T-cell (primary cell): ENCODE measurements at places on chromosomes 3 and 15. TPM values are rescaled to one million over a fixed set of nuclear protein-coding genes. Genes with fewer than 3 reads are reported as not detected.

The TLR9 gene
- total RNA-seq = 2.5 TPM

The MOBP gene
- total RNA-seq = not detected

The VEPH1 gene
- 0.33 TPM for total RNA-seq

- H3K27me3 ChIP-seq = no peaks in the 10 kb centered on the region
- H3K27ac ChIP-seq = no peak overlapping the region
- H3K36me3 ChIP-seq = no peaks in the 10 kb centered on the region
These were observed 30.9 kb downstream of the DAG1 start for GRCh38 chr3:49500732-49501609.

GRCh38 chr15:99509686-99510461, 55.9 kb upstream of the MEF2A start:
- no peak for DNase-seq
- peaks cover 3% of the 10 kb centered on the region for H3K36me3 ChIP-seq
- H3K4me3 ChIP-seq = no peak overlapping the region
- H3K27me3 ChIP-seq = no peaks in the 10 kb centered on the region
- H3K27ac ChIP-seq = no peak overlapping the region

DNA sequence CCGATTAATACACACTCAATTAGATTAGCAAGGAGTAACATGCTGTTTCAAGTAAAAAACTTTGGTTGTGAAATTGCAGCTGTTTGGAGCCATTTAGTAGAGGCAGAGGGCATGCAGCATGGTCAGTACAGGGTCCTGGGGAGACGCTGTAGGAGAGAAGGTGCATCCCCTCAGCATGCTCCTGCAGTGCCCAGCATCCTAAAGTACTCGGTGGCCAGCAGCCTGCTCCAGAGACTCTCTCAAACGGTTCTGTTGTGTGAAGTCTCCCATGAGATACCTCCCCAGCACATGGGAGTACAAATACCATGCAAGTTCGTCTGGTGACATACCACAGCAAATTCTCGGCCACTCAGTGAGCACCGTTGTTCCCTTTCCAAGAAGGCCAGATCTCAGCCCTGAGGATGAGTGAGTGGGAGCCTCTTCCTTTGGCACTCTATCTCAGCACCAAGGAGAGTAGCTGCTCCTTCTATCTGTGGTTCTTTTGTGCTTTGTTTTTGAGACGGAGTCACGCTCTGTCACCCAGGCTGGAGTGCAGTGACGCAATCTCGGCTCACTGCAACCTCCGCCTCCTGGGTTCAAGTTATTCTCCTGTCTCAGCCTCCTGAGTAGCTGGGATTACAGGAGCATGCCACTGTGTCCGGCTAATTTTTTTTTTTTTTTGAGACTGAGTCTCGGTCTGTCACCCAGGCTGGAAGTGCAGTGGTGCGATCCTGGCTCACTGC, 72.7 kb downstream of the TJP1 start:
- no peaks in the 10 kb centered on the region for H3K27me3 ChIP-seq
- no peak overlapping the region for H3K27ac ChIP-seq
- DNase-seq = no peak
- no peaks in the 10 kb centered on the region for H3K4me1 ChIP-seq

DNA sequence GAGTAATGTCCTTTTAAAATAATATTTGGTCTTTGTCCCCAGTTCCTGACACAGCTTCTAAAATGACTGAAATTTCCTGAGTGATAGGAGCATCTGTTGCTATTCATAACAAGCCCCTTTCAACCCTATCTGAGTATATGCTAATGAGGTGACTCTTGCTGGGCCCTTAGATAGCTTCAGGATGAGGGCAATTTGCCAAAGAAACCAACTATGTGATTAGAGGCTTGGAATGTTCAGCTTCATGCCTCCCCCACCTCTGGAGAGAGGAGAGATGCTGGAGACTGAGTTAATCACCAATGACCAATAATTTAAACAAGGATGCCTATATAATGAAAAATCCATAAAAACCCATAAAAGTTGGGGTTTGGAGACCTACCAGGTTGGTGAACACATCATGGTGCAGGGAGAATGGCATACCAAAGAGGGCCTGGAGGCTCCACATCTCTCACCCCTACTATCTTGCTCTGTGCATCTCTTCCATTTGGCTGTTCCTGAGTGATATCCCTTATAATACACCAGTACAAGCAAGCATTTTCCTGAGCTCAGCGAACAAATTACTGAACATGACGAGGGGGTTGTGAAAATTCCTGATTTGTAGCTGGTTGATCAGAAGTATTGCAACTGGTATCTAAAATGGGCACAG, 189.2 kb downstream of the ECT2 start:
- no peak overlapping the region for H3K27ac ChIP-seq
- DNase-seq = no peak
- no peaks in the 10 kb centered on the region for H3K4me1 ChIP-seq
- H3K36me3 ChIP-seq = no peaks in the 10 kb centered on the region
- H3K4me3 ChIP-seq = no peak overlapping the region

GRCh38 chr15:77342807-77343206, 77.1 kb downstream of the PEAK1 start:
- H3K27ac ChIP-seq = no peak overlapping the region
- no peaks in the 10 kb centered on the region for H3K36me3 ChIP-seq
- no peaks in the 10 kb centered on the region for H3K27me3 ChIP-seq
- no peak for DNase-seq
- H3K4me3 ChIP-seq = no peak overlapping the region

GRCh38 chr15:77818484-77819047, 185.9 kb upstream of the LINGO1 start:
- no peak for DNase-seq
- H3K27me3 ChIP-seq = no peaks in the 10 kb centered on the region
- no peaks in the 10 kb centered on the region for H3K36me3 ChIP-seq
- H3K4me1 ChIP-seq = no peaks in the 10 kb centered on the region

DNA sequence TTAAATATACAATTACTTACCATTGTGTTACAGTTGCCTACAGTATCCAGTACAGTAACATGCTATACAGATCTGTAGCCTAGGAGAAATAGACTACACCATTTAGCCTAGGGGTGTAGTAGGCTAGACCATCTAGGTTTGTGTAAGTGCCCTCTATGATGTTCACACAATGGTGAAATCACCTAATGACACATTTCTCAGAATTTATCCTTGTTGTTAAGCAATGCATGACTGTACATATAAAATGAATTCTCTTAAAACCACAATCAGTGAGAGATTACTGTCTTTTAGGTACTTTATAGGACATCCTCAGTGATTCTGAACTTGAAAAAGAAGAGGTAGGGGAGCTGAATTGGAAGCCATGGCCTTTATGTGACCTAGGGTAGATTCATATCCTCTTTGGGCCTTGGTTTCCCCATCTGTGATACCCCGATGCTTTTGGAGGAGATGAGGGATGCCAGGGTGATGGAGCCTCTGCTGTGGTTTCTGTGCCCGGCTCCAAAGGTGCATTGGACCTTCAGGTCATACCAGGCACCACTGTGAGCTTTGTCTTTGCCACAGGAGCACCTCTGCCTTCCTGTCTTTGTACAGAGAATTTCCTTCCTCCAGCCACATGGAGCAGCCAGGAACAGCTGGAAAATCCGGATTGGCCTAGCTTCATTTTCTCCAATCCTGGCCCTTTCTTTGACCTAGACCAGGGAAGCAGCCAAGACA, 51.9 kb upstream of the FLNB start:
- DNase-seq = no peak
- H3K4me3 ChIP-seq = no peak overlapping the region
- H3K36me3 ChIP-seq = no peaks in the 10 kb centered on the region
- H3K4me1 ChIP-seq = no peaks in the 10 kb centered on the region
- no peak overlapping the region for H3K27ac ChIP-seq

DNA sequence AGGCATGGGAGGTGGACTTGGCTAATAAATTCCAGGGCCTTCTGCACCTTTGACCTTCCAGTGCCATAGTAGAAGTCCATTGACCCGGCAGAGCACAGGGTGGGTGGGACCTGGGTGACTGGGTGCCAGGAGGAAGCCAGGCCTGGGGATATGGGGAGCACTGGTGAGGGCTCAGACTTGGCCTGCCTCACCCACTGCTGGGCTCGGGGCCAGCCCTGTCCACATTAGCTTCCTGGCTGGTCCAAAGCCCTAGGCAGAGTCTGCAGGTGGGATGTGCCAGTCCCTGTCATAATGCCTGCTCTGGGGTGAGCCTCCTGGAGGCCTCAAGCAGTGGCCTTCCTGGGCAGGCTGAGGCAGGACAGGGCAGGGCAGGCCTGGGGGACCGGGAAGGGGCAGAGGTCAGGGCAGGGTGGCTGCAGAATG, 38.1 kb upstream of the CHRNB4 start:
- H3K27ac ChIP-seq = no peak overlapping the region
- no peaks in the 10 kb centered on the region for H3K36me3 ChIP-seq
- no peak overlapping the region for H3K4me3 ChIP-seq
- no peaks in the 10 kb centered on the region for H3K27me3 ChIP-seq

DNA sequence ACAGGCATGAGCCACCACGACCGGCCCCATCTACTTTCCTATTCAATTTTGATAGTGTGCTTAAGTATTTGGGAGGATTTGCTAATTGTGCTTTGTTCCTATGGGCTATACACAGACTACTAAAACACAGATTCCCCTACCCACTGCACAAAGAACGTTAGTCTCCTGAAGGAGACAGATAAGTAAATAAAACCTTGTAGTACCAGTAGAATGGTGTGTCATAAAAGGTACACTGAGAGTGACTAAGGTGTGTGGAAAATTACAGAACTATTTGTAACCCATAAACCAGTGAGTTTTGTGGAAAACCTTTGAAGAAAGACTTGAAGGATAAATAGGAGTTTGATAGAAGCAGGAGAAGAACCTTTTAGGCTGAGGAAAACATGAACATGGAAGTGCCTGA, 158.2 kb downstream of the VPS8 start:
- H3K4me1 ChIP-seq = peaks cover 6% of the 10 kb centered on the region
- no peak for DNase-seq
- peaks cover 16% of the 10 kb centered on the region for H3K36me3 ChIP-seq
- no peak overlapping the region for H3K27ac ChIP-seq
- H3K27me3 ChIP-seq = no peaks in the 10 kb centered on the region
